ENCODE measurements at places on chromosomes 6 and 20. TPM values are rescaled to one million over a fixed set of nuclear protein-coding genes. Genes with fewer than 3 reads are reported as not detected.

GRCh38 chr6:149615805-149616204 lies 32.7 kb downstream of the KATNA1 start:
- H3K4me3 ChIP-seq, result no peak overlapping the region
- no peaks in the 10 kb centered on the region for H3K27me3 ChIP-seq
- DNase-seq, result no peak
- no peak overlapping the region for H3K27ac ChIP-seq
- H3K36me3 ChIP-seq, result peaks cover 39% of the 10 kb centered on the region

DNA sequence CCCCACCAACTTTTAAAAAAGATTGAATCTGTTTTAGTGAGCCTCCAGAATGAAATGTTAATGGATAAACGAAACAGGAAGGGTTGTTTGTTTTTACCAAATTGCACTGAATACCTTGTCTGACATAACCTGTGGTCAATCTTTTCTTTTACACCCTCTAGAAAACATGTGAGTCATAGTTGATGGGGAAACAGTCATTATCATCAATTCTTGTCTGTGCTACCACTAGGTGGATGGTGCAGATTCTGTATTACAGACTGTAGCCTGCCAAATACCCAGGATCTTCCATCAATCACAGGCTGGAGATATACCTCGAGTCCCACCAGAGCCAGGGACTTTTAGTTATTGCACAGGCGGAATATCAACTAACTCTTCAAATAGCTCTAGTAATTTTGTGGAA lies 29.5 kb upstream of the PKIB start:
- H3K27me3 ChIP-seq, result no peaks in the 10 kb centered on the region
- no peaks in the 10 kb centered on the region for H3K36me3 ChIP-seq
- H3K27ac ChIP-seq, result no peak overlapping the region
- H3K4me3 ChIP-seq, result no peak overlapping the region

GRCh38 chr6:107386340-107386739 lies 73.0 kb downstream of the PDSS2 start:
- no peak overlapping the region for H3K27ac ChIP-seq
- H3K27me3 ChIP-seq, result no peaks in the 10 kb centered on the region
- H3K4me1 ChIP-seq, result peaks cover 8% of the 10 kb centered on the region
- no peak for DNase-seq
- H3K4me3 ChIP-seq, result no peak overlapping the region

- DNase-seq, result no peak
- H3K27ac ChIP-seq, result no peak overlapping the region
- no peaks in the 10 kb centered on the region for H3K36me3 ChIP-seq
- H3K4me1 ChIP-seq, result no peaks in the 10 kb centered on the region
- no peaks in the 10 kb centered on the region for H3K27me3 ChIP-seq
Measured at GRCh38 chr20:61628480-61628879, 376.4 kb downstream of the CDH4 start.

DNA sequence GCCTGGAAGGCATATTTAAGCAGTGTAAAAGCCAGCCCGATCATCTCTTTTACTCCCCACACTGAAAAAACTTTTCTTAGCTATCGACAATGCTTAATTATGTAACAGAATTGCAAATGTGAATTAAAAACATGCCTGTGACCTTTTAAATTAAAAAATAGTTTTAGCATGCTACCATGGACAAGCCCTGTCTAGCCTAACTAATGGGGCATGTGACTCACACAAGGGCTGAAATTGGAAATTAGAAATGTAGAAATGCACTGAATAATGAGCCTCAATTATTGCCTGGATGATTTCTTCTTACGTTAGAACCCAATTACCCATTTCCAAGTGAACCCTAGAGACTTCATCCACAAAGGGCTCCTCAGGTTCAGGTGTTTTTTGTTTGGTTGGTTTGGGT lies 82.7 kb downstream of the SIM1 start:
- H3K4me3 ChIP-seq, result no peak overlapping the region
- H3K36me3 ChIP-seq, result no peaks in the 10 kb centered on the region
- no peak for DNase-seq
- no peaks in the 10 kb centered on the region for H3K4me1 ChIP-seq

GRCh38 chr6:139344186-139344963 lies 30.1 kb downstream of the CITED2 start:
- H3K27ac ChIP-seq, result no peak overlapping the region
- H3K4me1 ChIP-seq, result peaks cover 18% of the 10 kb centered on the region
- no peak overlapping the region for H3K4me3 ChIP-seq

- peaks cover 65% of the 10 kb centered on the region for H3K27me3 ChIP-seq
- peaks cover 37% of the 10 kb centered on the region for H3K4me1 ChIP-seq
- H3K27ac ChIP-seq, result no peak overlapping the region
- H3K4me3 ChIP-seq, result no peak overlapping the region
- DNase-seq, result peak; percentile 12
Measured at GRCh38 chr6:105982761-105983540, 103.2 kb upstream of the PRDM1 start.

DNA sequence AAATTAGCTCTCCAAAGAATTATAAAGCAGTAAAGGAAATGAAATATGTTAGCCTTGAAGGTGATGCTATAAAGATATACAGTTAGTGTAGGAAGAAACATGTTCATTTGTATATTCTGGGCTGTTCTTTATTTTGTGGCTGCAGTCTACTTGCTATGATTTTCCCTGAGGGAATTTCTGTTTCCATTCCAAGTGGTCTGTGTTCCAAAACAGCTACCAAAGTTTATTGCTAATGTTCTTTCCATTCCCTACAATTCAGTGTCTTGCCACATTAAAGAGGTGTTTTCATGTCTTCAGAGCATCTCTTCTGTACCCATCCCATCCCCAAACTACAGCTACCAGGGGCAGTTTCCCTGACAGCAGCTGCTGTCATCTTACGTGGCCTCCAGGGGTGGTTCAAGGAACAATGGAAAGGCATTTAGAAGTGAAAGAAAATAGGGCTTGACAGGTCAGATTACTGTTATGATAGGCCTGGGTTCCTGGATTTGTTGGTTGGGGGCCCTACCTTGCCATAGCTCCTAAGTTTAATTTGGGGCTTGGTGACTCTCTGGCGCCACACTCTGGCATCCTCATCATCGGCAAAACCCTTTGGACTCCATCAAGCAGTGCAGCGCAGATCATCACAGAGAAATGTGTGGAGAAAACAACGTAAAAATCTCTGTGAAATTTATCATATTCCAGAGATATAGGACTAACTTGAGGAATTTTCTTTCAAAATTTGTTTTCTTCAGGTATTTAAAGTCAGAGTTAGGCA lies 33.8 kb upstream of the AIG1 start:
- H3K4me3 ChIP-seq, result no peak overlapping the region
- peaks cover 5% of the 10 kb centered on the region for H3K4me1 ChIP-seq
- peaks cover 2% of the 10 kb centered on the region for H3K36me3 ChIP-seq
- H3K27ac ChIP-seq, result no peak overlapping the region

DNA sequence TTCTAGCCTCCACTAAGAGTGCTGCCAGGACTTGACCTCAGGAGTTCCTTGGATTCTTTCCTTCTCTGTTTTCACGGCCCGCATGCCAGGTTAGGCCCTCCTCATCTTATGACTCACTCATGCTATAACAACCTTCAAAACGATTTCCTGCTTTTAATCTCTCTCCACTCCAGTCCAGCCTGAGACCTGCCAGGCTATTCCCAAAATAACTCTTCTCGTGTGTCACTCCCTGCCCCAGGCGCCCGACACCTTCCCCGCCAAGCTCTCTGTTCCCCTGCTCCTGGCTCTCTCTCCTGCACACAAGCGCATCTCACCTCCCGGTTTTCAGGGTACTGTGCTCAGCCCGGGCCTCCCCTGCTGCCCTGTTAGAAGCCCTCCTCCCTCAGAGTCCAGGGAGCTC lies 64.1 kb upstream of the RPS6KA2 start:
- H3K36me3 ChIP-seq, result no peaks in the 10 kb centered on the region
- no peaks in the 10 kb centered on the region for H3K27me3 ChIP-seq
- H3K4me3 ChIP-seq, result no peak overlapping the region
- no peak overlapping the region for H3K27ac ChIP-seq

DNA sequence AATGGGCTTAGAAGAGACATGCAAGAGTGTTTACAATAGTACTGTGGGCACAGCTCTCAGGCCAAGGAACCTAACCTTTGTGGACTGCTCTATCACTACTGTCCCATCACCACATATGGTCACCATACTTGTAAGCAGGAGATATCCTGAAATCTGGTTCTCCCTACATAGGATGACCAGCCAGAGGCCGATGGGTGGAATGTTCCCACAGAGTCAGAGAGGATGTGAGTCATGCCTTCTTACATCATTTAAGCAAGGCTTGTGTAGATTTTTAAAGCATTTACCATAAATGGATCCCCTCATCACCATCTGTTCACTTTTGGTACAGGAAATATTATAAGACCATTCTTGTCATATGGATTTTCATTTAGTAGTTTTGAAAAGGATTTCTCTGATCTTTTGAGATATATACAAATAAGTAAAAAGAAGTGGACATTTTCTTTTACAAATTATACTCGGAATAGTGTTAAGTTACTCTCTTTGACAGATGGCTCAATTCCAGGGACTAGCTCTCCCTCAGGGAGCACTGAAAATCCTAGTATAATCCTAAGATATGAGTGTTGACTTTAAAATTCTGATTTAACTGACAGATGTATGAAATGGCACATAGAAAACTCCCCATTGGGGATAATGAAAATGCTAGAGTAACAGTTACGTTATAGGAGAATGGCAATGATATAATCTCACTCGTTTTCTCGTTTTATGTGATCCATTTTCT lies 6.6 kb downstream of the HTR1B start:
- no peak overlapping the region for H3K27ac ChIP-seq
- no peak overlapping the region for H3K4me3 ChIP-seq
- no peak for DNase-seq
- H3K27me3 ChIP-seq, result peaks cover 7% of the 10 kb centered on the region

GRCh38 chr6:20584100-20584731 lies 50.0 kb downstream of the CDKAL1 start:
- no peak overlapping the region for H3K27ac ChIP-seq
- no peak overlapping the region for H3K4me3 ChIP-seq
- no peaks in the 10 kb centered on the region for H3K27me3 ChIP-seq

- no peak overlapping the region for H3K4me3 ChIP-seq
- H3K27ac ChIP-seq, result no peak overlapping the region
- no peaks in the 10 kb centered on the region for H3K36me3 ChIP-seq
- peaks cover 10% of the 10 kb centered on the region for H3K27me3 ChIP-seq
Measured at GRCh38 chr20:52962183-52962582, 10.0 kb upstream of the TSHZ2 start.

DNA sequence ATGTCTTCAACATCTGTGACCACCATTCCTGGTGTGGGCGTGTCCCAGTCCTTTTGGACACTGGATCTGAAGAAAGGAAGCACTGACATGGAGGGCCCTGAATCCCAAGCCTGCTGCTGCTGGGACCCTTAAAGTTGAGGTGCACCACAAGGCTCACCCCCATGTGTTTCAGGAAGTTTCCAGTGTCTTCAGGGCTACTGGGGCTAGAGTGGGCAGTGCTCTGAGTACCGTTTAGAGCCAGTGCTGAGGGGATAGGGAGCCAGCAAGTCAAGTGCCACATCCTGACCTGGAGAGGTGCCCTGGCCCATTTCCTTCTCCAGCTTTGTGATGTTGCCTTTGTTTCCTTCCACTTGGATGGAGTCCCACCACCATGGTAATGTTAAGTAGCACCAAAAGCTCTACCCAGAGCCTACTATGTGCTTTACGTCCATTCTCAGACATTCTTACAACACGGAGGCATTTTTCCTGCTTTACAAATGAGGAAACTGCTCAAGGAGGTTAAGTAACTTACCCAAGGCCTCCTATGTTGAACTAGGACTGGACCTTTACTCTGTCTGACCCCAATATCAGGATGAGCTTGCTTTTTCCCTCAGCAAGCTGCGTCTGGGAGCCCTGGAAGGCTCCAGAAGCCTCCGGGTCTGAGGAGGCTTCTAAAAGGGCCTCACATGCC lies 552 bp upstream of the DEF6 start:
- H3K27ac ChIP-seq, result peak overlapping the region; percentile 96
- no peaks in the 10 kb centered on the region for H3K27me3 ChIP-seq
- H3K4me1 ChIP-seq, result peaks cover 40% of the 10 kb centered on the region
- H3K36me3 ChIP-seq, result peaks cover 19% of the 10 kb centered on the region
- DNase-seq, result no peak

DNA sequence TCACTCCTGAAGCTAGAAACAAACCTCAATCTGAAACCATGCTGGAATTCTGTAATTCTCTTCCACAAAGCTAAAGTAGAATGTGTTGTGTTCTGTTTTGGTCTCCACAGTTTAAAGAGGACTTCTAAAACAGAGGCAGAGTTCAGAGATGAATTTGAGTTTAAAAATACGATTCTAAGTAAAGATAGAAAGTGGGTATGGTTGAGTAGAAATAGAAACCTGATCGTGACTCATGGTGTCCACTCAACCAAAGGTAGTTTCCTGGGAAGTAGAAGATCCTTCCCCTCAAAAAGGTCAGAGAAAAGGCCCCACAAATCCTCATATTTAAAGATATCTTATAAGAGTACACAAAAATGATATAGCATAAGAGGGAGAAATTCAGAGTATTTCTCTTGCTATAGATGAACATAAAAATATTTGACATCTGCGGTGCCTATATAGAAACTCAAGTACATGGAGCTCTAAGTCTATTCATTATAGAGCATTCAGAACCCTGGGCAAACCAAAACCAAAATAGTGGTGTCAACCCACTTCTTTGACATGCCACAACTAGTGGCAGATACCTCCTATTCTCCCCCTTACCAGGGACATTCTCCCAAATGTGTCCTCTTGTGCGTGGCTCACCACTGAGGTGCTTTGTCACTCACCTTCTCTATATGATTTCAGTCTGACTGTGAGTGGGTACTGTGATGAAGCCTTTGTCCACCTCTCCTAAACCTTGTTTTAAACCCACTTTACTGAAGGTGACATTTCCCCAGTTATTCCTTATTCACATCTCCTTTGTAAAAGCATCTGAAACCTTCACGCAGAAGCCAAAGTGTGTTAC lies 84.5 kb downstream of the PLCB1 start:
- peak overlapping the region; percentile 1 for H3K27ac ChIP-seq
- H3K4me1 ChIP-seq, result peaks cover 46% of the 10 kb centered on the region
- peak; percentile 17 for DNase-seq
- H3K4me3 ChIP-seq, result no peak overlapping the region

- H3K27me3 ChIP-seq, result peaks cover 2% of the 10 kb centered on the region
- DNase-seq, result no peak
- H3K36me3 ChIP-seq, result no peaks in the 10 kb centered on the region
- H3K4me3 ChIP-seq, result no peak overlapping the region
- no peak overlapping the region for H3K27ac ChIP-seq
Measured at GRCh38 chr20:24683676-24684075, 214.2 kb downstream of the SYNDIG1 start.

DNA sequence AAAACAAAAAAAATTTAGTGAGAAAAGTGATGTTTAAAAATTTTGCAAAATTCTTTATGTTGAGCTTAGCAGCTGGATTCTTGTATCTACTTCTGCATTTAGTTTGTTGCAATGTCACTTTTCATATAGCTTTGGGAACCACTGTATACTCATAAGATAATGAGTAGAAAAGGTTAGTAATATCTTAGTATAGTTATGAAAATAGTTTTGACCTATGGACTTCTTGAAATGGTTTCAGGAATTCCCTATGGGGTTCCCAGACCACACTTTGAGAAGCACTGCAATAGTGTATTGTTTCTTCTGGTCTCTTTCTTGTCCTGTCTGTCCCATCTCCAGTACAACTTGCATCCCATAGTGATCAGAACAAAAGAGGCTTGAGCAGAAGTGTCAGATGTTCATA lies 29.4 kb downstream of the PPP1R16B start:
- peaks cover 67% of the 10 kb centered on the region for H3K36me3 ChIP-seq
- DNase-seq, result no peak
- H3K27me3 ChIP-seq, result no peaks in the 10 kb centered on the region
- H3K27ac ChIP-seq, result no peak overlapping the region
- no peak overlapping the region for H3K4me3 ChIP-seq

Gene ERGIC3
- total RNA-seq, result 127 TPM

Gene MCCD1
- total RNA-seq, result not detected

Gene MRAP2
- total RNA-seq, result not detected

Gene SLPI
- total RNA-seq, result not detected

Gene MYLK4
- 0.12 TPM for total RNA-seq

Gene SERPINB1
- total RNA-seq, result 243 TPM

Gene GPLD1
- 0.67 TPM for total RNA-seq
